ENCODE measurements at places on chromosomes 7 and 10.
A peak's percentile ranks its signal among the peaks of the same experiment; 100 is the strongest.

DNA sequence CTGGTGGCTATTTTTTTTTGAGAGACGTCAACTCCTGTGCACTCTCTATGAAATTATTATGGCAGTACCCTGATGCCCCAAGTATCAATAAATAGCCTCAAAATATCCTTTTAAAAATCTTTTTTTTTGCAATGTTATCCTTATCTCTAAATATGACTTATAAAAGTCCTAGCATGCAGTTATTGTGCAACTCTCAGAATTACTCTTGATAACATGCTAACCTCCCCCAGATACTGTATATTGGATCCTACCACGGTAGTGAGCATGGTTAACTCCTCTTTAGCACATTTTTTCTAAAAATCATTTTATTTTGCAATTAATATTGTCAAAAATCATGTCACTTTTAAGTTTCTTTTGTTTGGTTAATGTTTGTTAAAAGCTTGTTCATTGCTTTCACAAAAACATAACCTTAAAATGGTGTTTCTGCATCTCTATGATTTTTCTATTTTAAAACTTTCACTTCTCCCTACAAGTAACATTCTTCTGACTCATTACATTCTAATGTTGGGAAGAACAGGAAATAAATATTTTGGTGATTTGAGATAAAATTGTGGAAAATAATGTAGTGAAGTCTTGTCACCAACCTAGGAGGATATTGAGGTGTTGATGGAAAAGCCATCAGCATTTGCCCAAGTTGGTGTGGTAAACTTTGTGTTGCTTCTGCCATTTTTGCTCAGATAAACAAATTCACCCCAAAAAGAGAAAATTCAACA, 42.1 kb upstream of the ADRA2A start:
- DNase-seq: no peak

- peak; percentile 22 for DNase-seq
These were observed 983 bp downstream of the FZD8 start for GRCh38 chr10:35640951-35641675.

GRCh38 chr7:45646996-45647825, 73.0 kb downstream of the ADCY1 start:
- DNase-seq: no peak

DNA sequence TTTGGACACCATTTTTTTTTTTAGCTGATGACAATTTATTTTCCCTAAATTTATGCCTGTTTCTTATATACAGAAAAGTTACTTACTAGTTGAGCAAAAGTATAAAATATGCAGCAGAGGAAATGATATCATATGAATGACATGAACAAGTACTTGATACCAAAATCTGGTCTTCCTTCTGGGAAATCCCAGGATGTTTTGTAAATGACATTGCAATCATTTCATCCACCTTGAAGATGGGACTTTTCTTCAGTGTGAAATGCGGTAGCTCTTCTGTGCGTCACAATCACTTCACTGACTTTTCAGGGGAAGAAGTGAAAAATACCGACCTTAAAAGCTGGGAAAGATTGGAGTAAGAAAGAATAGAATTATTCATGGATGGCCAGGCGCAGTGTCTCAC, 23.8 kb downstream of the C1QL3 start:
- no peak for DNase-seq

GRCh38 chr7:11452476-11452875, 379.5 kb downstream of the THSD7A start:
- DNase-seq: no peak

GRCh38 chr7:79998363-79998762, 136.3 kb upstream of the GNAI1 start:
- no peak for DNase-seq

DNA sequence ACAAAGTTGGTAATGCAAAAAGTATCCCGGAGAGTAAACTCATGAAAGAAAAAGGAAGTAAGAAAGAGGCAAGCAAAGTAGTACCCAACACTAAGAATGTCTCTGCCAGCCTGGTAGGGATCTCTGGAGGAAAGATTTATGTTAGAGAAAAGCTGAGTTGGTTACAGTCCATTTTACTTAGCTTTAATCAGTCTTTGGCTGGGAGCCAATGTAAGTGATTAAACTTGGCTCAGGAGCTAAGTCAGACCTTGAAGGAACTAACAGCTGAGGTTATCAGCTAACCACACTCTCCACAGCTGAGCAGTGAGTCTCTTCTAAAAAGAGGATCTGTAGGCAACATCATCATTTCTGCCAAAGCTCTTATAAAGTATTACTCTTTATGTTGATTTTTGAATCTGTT, 148.0 kb downstream of the ANKRD7 start:
- DNase-seq: no peak

Data from CD4-positive, alpha-beta T cell treated with Interleukin-2 at 100 ng/mL for 4 hours (primary cell).